Cortex of kidney (tissue), 1 donor: ENCODE measurements at places on chromosomes 1 and 21.

DNA sequence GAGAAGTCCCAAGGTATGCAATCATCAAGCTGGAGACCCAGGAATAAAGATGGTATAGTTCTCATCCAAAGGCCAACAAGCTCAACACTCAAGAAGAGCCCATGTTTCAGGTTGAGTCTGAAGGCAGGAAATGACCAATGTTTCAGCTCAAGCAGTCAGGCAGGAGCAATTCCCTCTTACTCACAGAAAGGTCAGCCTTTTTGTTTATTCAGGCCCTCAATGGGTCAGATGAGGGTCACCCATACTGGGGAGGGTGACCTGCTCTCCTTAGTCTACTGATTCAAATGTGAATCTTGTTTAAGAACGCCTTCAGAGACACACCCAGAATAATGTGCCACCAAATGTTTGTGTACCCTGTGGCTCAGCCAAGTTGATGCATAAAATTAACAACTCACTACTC, 262.4 kb downstream of the USP25 start:
- DNase-seq = no peak

DNA sequence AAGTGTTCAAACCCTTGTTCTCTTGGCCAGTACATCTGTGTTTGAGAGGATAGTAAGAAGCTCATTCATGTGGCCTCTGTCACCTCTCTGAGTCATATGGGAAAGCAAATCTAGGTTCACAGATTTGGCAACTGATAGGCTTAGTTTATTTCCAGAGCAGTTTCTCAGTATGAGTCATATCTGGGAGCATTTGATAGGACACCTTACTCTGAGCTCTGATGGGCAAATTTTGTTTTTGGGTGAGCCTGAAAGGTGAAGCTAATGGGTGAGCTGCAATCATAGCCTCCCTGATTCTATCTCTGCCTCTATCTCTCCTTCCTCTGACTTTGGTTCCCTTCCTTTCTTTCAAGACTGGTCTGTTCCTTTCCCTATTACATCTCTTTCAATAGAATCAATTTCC, 134.4 kb downstream of the S1PR1 start:
- no peak for DNase-seq

DNA sequence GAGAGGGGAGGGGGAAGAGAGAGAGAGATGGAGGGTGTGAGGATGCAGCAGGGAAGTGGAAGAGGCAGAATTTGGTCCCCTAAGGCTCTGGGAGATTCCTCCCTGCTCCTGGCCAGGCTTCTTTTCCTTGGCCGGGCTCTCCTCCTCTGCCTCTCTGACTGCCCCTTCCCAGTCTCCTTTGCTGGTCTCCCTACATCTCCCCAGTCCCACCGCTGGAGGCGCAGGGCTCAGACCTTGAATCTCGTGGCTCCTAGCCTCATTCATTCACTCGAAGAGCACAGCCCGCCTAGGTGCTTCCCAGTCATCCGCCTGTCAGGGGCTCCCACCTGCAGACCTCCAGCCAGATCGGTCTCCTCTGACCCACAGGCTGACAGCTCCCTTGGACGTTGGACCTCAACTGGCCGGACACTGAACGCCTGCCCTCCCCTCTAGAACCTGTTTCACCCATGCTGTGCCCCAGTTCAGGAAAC, 76.5 kb downstream of the VWA5B1 start:
- DNase-seq = no peak

- no peak for DNase-seq
Observed at GRCh38 chr1:155137154-155137949, 1.7 kb downstream of the SLC50A1 start.

DNA sequence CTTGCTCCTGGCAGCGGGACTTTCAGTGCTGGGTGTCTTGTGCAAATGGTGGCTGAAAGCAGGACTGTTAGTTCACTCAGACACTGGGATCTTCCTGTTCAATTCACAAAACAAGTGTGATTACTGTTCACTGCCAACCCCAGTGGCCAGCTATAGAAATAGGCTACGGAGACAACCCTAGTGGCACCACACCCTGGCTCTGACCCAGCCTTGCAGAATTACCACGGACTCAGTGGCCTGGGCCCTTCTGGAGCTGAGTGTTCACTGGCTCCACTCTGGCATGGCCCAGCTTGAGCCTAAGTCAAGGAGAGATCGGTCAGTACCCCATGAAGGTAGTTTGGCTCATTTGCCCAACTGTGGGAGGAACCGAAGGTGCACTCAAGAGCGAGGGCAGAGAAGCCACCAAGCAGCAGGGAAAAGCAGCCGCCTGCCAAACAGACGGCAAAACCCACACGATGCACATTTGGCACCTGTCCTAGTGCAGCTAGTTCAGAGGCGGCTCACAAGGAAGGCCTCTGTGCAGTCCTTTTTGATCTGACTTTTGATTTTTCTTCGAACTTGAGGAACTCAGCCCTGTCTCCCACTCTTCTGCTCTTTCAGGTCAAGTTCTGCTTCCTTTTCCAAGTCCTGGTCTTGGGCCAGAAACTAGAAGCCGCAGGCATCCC, 5.9 kb downstream of the KIAA2013 start:
- no peak for DNase-seq

- no peak for DNase-seq
Observed at GRCh38 chr1:205629751-205630150, 2.1 kb downstream of the ELK4 start.

DNA sequence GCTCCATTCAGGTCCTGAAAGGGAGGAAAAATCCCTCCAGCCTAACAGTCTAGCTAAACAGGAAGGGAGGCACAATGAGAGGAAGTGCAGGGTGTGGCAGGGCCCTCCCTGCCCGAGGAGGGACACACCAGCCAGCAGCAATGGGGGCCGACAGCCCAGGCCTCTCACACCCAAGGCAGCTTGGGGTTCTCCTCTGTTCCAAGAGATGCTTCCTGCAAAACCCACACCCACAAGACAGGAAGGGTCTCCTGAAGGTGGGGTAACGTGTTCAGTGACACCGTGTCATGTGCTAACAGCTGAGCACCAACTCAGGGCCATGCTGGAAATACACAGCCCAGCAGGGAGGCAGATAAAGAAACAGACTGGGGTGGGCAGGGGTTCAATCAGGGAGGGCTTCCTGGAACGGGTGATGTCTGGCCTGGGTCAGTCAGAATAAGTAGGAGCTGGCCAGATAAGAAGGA, 10.2 kb downstream of the ECE1 start:
- no peak for DNase-seq

DNA sequence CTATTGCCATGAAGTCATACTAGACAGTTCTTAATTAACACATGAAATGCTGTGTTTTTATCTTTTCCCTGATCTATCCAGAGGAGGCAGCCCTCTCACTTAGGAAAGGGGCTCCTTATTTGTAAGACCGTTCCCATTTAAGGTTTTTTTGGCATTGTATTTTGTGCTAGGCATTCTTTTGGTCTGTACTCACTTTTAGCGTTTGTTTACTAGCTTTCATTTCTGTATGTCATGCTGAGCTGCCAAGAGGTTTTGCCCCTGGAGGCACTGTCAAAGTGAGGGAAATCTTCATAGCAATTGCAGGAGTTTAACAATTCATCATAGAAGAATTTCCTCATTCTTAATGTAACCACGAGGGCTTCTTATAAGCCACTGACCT, 59.5 kb downstream of the MTR start:
- DNase-seq = no peak

DNA sequence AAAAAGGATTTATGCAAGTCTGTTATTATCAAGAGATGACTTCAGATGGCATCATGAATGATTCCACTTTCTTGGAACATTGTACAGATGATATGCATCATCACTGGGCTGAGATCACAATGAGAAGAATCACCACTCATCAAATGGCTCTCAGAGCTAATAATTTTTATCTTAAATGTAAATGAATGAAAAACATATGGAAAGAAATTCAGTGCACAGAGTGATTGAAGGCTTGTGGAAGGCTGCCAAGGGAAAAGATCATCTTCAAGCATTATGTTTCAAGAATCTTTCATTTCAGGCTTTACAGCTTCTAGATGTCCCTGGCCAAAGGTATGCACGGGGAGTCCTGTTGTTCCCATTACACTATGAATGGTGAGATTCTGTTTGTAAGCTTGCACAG, 955.7 kb downstream of the TTLL7 start:
- DNase-seq = no peak

DNA sequence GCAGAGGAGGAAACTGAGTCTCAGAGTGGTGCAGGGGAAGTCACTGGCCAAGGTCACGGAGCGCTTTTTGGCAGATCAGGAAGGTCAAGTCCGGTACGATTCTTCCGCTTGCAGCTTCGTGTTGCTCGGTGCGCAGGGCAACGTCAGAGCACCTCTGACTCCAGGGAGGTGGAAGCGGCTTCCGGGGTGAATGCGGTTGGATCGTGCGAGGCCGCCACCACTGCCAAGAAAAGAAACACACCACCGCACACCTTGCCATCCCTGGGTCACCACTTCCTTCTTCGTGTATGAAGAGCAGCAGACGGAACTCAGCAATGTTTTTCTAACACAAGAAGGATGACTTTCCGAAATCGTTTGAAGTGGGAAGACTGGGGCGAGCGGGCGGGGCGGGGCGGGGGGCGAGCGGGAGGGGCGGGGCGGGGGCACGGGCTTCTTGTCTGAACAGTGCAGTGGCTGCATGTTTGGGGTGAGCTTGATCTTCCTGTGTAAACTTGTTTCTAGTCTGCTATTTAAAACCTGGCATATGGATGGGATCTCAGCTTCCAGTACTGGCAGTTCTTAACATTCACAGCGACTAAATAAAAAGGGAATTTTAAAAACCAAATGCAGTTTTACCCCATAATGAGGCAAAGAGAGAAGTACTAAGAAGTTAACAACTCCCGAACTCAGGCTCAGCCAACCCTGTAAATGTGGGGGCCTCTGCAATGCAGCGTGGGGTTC, 300.0 kb downstream of the RRAGC start:
- no peak for DNase-seq

- DNase-seq = no peak
Observed at GRCh38 chr1:44030605-44031251, 534 bp downstream of the SLC6A9 start.

DNA sequence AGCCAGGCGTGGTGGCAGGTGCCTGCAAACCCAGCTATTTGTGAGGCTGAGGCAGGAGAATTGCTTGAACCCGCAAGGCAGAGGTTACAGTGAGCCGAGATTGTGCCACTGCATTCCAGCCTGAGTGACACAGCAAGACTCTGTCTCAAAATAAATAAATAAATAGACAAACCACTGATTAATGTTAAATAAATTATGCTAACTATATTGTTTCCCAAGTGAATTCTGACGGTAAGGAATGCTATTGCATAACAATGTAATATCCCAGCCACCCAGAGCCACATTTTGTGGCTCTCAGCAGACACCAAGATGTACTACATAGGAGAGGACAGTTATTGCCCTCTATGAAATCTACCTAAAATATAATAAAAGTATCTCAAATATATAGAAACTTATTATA, 55.4 kb downstream of the LPGAT1 start:
- no peak for DNase-seq

- DNase-seq = no peak
Observed at GRCh38 chr1:78096976-78097375, 51.2 kb downstream of the GIPC2 start.

DNA sequence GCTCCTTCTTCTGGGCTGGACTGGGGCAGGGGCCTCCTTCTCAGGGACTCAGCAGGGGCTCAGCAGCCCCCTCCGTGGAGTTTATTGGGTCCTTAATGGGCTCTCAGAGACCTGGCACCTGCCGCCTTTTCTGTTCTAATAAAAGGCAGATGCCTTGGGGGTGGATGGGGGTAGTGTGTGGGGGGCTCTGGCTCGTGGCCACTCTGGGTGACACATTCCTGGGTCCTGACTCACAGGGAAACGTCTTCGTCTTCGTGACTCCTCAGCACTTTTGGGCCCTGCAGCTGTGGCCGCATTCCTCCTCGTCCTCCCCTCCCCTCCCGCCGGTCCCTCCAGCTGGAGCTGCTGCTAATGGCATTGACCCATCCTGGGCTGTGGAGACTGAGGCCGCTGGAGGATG, 107.8 kb upstream of the WNT4 start:
- no peak for DNase-seq

DNA sequence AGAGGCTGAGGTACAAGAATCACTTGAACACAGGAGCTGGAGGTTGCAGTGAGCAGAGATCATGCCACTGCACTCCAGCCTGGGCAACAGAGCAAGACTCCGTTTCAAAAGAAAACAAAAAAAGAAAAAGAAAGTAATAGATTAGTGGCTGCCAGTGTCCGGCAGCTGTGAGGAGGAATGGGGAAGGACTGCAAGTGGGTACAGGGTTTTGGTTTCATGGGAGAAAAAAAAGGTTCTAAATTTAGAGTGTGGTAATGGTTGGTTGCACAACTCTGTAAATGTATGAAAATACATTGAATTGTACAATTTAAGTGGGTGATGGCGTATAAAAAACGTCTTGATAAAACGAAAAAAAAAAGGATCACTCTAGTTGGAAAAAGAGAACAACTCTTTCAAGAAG, 6.7 kb downstream of the TAF1A start:
- no peak for DNase-seq

GRCh38 chr1:20848162-20848561, 61.1 kb upstream of the HP1BP3 start:
- DNase-seq = no peak

DNA sequence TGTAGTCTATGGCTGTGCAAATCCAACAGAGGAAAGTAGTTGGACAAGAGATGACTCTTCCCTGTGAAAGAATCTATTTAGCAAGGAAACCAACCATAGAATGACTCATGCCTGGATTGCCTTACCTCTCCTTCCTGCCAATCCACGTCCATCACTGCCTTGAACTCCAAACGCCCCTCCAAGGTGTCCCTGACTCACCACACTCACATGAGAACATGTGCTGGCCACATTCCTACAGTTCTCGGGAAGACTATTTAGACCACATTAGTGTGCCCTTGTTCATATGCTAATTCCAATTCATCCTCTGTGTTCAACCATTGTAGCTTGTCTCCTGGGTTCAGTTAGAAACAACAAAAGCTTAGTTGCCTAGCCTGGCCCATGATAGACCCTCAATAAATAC, 157.3 kb downstream of the SLC30A10 start:
- DNase-seq = no peak

- DNase-seq = no peak
Observed at GRCh38 chr1:11833900-11834299, 13.7 kb downstream of the NPPA start.

GRCh38 chr1:52268372-52268771, 97.6 kb downstream of the CC2D1B start:
- no peak for DNase-seq

DNA sequence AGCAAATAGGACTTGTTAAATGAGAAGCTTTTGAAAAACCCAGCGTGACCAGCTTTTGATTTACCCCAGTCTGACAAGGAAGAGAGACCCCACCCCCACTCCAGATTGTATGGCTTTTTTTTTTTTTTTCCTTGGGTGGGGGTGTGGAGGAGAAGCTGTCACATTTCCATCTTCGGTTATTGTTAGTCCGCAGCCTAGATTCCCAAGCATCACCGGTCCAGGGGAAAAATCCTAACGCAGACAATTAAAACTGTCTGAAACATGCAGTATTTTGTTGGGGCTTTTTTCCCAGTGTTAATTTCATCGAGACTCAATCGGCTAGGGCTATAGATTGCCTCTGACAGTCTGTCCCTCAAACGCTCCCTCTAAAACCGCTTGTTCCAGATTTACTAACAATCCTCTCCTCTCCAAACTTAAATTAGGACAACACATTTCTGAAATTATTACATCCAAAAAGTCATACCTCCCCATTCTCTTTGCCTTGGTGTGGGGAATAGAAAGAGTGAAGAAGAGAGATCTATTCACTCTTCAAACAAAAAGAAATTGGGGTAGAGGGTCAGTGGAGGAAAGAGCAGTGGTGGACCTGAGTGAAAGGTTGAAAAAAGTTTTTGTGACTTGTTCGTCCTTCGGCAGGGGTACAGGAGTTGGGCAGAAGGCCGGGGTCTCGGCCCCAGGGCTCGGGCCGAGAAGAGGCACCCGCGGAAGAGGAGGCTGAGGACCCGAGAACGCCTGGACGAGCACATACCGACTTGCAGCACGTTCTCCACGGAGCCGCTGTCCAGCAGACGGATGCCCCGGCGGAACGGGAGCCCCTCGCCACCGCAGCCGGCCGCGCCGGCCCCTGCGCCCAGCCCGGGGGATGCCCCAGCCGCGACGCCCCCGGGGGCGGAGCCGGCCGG, 1.1 kb downstream of the ZSWIM5 start:
- DNase-seq = peak; percentile 5
